ENCODE measurements at places on chromosomes 12 and 14.

DNA sequence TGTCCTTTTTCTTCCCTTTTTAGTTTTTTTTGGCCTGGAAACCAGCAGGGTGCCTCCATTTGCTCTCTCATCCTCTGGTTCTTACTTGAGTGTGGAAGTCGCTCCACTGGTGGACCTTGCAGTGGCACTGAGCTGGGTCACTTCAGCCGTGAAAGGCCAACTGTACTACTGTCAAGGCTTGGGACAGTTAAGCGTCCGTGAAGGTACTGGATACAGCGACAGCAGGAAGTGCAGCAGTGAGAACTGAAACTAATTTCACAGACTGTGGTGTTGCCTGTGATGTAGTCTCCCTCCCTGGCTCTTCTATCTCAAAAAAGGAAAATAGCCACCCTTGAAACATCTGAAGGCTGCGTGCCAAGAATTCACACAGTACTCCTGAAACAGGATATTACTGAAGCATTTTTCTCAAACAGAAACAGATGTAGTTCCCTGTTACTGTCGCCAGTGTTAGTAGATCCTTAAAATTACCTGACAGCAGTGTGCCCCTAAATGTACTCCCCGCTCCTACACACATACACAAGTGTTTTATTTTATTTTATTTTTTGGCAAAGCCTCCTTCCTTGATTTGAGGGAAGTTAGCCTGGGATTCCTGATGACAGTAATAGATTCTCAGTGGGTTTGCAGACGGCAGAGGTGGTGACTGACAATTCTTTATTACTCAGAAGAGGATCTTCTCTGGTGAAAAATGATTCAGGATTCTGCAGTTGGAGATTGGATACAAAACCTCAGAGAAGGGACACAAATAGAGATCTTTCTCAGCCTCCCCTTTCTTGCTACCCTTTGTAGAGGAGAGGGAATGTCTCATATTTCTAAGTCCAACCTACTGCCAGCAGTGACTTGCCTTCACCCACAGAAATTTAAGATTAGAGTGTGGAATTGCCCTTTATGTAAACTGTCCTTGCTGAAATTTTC is 4.4 kb downstream of the SUSD6 start:
- DNase-seq: no peak

DNA sequence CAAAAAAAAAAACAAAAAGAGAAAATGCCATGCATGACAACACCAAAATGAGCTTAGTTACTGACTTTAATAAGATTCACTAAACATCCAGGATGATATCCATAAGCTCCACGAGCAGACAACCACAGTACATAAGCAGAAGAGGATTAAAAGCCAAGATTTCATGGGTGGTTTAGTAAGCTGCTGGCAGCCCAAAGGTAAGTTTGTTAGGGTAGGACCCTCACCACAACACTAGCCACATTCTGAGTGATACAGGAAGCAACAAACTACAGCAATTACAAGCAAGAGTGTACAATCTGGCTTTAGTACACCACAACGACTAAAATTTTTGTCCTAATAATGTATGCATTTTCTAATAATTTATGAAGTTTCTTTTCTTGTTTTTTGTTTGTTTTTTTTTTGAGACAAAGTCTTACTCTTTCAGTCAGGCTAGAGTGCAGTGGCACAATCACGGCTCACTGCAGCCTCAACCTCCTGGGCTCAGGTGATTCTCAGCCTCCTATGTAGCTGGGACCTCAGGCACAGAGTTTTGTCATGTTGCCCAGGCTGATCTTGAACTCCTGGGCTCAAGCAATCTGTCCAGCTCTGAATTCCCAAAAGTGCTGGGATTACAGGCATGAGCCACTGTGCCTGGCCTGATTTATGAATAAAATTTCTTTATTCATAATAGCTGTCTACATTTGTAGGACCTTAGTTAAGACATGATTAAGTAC is 221.4 kb downstream of the MED13L start:
- no peak for DNase-seq

GRCh38 chr12:68115281-68115680 is 44.3 kb downstream of the IFNG start:
- no peak for DNase-seq

DNA sequence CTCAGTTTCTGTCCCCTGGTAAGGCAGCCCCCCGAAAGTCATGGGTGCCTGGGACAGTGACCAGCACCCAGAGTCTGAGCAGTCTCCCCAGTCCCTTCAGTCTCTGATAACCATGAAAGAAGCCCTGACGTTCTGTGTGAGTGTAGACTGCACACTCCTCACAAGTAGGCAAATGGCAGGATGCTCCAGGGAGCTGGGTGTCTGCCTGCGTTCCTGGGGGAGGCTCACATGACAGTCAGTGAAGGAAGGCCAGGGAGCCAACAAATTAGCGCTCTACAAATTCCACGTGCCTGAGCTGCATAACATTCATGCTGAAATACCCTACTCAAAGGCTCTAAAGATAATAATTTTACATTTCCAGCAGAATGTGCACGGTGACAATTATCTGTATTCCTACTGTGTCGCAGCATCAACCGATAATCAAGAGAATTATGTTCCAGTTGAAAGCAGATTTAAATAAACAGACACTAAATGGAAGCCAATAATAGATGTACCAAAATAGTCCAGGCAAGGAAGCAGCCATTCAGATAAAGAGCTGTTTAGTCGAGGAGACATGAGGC is 56.3 kb downstream of the ASCL1 start:
- no peak for DNase-seq

DNA sequence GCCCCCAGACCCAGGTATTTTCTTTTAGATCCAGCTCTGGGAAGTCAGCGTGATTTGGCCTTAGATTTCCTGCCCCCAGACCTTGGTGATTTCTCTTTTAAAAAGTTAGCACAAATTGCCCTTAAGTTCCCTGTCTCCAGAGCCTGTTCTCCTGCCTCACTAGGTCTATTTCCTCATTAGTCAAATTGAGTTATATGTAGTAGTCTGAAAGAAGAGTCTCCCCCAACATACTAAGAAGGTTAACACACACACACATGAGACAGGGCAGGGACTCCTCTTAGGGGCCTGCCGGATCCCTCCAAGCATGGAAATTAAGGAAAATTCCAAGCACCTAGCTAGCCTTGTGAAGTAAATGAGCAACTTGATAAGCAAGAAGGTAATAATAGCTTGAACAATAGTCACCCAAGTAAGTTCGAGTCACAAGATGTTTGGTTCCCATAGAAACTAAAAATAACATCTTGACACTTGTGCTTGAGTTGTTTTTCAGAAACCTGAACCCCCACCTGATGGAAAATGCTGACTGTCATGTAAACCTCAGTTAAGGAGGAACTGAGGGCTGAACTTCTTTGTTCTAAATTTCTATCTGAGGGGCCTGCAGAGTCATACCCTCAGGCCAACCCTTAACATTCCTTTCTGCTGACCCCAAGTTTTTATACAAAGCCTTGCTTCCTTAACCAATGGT is 51.6 kb downstream of the CAND1 start:
- DNase-seq: no peak

GRCh38 chr14:28141662-28142061 is 624.9 kb upstream of the FOXG1 start:
- DNase-seq: no peak

DNA sequence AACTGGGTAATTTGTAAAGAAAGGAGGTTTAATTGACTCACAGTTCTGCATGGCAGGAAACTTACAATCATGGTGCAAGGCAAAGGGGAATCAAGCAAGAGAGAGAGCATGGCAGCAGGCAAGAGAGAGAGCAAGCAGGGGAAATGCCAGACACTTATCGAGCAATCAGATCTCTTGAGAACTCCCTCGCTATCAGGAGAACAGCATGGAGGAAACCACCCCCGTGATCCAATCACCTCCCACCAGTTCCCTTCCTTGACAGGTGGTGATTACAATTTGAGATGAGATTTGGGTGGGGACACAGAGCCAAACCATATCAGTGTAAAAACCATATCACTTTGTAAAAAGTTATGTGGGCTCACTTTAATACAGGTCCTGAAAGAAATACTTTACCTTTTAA is 56.4 kb upstream of the NEDD1 start:
- no peak for DNase-seq

DNA sequence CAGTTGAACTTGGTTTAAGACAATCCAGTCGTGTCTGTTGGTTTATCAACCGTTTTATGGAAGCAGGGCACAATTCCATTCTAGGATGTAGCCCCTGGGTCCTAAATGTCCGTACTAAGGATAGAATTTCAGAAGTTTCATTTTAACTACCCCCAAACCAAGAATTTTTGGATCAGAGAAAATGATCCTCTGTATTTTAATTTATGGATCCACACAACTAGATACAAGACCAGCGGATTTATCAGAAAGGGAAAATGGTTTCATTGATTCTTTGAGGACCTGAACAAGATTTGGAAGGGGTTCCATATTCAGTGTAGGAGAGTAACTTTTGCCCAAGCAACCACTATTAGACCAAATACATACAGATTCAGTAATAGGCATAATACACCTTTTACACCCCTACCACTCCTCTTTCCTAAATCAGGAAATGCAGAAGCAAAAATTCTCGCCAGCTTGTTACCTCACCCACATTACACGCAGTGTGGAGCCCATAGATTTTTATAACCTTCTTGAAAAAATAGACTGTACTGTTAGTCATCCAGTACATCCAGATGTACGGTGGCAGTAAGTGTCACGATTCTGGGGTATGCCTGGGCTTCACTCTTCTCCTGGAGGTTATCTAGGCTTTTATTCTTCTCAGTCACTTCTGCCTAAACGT is 1.4 kb upstream of the FBXL14 start:
- no peak for DNase-seq

GRCh38 chr12:128236525-128236924 is 30.4 kb upstream of the TMEM132C start:
- no peak for DNase-seq

- no peak for DNase-seq
These were observed 143.4 kb upstream of the PRICKLE1 start for GRCh38 chr12:42732908-42733411.

DNA sequence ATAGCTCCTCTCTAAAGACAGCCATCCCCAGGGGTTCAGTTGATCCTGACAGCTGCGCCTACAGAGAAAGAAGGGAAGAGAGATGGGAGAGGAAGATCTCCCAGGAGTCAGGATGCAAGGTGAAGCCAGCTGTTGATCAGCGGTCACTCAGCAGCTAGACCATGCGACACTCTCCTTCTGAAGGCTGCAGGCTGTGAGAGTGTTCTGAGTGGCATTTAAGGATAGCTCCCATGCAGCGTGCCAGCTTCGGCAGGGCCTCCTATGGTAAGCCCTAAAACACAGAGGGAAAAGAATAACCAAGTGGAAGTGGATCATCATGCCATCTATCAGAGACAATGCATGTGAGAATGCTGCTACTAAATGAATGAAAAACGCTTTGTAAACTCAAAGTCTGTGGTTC is 197.9 kb upstream of the NUDT4 start:
- no peak for DNase-seq

- DNase-seq: no peak
These were observed 2.3 kb downstream of the ARHGDIB start for GRCh38 chr12:14959126-14959440.

- no peak for DNase-seq
These were observed 380.1 kb downstream of the ALG10 start for GRCh38 chr12:34402228-34402898.

GRCh38 chr14:74015963-74016362 is 3.1 kb downstream of the ENTPD5 start:
- no peak for DNase-seq

GRCh38 chr12:32252199-32253073 is 145.8 kb downstream of the BICD1 start:
- no peak for DNase-seq

DNA sequence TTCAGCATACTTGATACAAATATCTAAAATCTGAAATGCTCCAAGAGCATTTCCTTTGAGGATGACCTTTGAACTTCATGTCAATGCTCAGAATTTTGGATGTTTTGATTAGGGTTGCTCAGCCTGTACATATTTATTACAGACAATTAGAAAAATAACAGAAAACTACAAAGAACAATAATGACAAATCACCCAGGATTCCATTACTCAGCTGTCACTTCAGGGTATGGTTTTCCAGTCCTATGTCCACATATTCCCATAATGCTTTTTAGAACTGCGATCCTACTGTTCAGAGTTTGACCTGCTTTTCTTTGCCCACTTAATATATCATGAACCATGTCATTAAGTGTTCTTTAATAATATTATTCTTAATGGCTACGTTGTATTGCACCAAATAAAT is 11.4 kb downstream of the DLGAP5 start:
- DNase-seq: no peak

DNA sequence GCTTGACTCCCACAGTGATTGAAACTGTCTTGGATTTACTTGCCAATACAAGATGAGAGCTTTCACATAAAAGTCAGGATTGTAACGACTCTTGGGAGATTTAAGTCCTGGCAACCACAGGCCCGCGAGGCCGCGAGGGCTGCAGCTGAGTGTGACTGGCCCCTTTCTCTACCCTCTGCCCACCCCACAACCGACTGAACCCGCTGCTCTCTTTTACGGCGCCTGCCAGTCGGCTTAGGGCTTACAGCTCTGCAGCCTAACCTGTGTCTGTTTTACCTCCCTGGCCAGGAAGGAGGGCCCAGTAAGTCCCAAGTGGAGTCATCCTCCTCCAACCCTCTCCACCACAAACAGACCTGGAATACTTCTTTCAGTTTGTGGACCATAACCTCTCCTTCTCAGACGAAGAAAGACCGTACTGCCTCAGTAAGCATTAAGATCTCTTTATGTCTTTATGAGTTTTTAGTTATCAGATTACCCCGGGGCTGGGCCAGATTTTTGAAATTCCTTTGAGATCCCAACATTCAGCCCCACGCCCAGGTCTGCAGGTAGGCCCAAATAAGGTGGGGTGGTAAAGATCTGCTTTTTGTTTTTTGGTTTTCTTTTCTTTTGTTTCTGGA is 12.6 kb upstream of the TIGAR start:
- DNase-seq: no peak

- DNase-seq: no peak
These were observed 22.2 kb downstream of the IFNG start for GRCh38 chr12:68137335-68137830.

DNA sequence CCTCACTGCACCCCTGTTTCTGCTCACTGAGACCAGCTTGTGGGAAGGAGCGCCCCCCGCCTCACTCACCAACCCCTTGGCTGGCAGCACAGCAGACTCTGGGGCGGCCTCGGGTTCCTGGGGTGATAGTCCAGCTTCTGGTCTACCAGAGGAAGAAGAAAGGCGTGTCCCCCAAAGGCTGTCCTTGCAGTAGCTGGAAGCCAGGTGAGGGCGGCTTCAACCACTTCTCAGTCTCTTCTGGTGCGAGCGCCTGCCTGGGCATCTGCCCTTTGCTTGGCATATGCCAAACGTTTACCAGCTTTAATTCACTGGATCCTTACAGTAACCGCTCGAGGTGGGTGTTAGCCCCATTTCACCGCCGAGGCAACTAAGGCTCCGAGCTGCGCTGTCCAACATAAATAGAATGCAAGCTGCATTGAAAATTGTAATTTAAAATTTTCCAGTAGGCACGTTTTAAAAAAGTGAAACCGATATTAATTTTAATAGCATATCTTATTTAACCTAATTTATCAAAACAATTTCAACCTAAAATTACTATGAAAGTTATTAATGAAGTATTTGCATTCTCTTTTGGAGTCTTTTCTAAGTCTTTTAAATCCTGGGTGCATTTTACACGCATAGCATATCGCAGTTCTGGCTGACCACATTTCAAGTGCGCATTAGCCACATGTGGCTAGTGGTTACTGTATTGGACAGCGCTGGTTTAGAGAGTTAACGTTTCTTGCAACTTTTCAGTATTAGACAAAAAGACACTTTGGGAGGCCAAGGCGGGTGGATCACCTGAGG is 872 bp downstream of the FAM177A1 start:
- DNase-seq: no peak
